Stimulated activated CD8-positive, alpha-beta memory T cell treated with anti-CD3 and anti-CD28 coated beads, Interleukin-7, amount 100 ng/mL, for 1 hour (primary cell): ENCODE measurements at places on chromosomes 7 and 10.

GRCh38 chr7:138495485-138495884 lies 35.4 kb downstream of the TRIM24 start:
- no peak for DNase-seq

DNA sequence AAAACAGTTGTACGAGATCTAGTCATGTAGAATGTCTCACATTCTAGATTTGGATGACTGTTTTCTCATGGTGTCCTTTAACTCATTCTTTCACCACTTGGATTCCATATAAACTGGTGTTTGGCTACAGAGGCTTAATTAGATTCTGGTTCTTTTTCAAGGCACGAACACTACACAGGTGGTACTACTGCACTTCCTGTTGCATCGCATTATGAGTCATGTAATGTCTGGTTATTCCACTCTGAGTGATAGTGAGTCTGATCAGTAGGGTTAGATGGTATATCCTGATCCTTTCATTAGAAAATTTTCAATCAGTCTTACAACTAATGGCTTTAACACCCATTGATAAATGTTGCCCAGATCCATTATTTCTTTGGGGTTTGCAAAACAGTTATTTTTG lies 11.2 kb upstream of the AKAP9 start:
- DNase-seq = no peak

DNA sequence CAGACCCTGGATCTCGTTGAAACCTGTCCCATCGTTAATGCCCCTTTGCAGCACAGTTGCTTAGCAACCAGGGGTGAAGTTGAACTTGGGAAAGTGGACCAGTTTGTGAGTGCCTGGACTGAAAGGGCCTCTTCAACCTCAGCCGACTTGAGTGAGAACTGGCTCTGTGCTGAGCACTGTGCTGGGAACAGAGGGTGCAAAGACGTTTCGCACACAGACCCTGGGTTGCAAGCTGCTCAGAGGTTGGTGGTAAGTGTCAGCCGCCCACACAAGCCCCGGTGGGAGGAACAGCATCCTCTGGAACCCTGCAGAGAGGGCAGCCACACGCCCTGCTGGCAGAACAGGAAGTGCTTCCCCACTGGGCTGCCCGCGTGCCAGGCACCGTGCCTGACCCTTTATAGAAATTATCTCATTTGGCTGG lies 89.2 kb downstream of the CARD11 start:
- no peak for DNase-seq

GRCh38 chr7:99188221-99188620 lies 19.7 kb downstream of the KPNA7 start:
- DNase-seq = no peak

DNA sequence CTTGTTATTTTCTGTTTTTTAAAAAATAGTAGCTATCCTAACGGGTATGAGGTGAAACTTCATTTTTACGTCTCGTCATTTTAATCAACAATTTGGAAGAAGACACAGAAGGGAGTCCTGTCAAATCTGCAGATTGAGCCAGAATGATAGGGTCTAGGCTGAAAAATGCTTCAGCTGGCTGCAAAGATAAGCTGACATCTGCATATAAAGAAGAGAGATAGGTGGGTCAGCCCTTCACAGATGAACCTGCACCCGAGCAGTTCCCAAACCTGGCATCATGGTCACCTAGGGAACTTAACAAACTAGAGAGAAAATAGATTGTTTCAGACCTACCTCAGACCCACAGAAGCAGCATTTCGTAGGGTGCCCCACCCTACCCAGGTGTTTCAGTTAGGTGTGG lies 35.2 kb upstream of the BMPR1A start:
- no peak for DNase-seq

- DNase-seq = no peak
Observed at GRCh38 chr7:35465791-35466336, 212.0 kb upstream of the TBX20 start.

DNA sequence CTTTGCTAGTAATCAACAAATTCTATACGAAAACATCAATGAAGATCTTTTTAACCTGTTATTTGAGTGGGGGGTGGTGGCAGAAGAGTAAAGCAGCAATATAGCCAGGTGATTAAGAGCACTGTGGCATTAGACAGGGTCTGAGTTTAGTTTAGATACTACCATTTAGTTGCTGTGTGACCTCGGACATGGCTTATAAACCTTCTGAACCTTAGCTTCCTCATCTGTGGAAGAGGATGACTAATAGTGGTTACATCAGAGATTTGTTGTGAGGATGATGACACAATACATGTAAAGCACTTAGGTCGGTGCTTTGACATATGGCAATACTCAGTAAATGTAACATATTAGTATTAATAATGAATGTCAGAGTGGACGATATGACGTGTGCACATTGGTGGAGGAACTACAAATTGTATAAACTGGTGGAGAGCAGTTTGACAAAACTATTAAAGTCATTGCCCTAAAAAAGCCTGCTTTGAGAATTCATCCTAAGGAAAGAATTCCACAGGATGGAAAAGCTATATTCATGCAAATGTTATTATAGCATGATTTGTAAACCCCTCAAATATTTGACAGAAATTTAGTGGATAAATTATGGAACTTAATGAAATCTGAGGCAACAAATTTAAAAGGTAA lies 24.3 kb downstream of the SPAG6 start:
- DNase-seq = no peak

DNA sequence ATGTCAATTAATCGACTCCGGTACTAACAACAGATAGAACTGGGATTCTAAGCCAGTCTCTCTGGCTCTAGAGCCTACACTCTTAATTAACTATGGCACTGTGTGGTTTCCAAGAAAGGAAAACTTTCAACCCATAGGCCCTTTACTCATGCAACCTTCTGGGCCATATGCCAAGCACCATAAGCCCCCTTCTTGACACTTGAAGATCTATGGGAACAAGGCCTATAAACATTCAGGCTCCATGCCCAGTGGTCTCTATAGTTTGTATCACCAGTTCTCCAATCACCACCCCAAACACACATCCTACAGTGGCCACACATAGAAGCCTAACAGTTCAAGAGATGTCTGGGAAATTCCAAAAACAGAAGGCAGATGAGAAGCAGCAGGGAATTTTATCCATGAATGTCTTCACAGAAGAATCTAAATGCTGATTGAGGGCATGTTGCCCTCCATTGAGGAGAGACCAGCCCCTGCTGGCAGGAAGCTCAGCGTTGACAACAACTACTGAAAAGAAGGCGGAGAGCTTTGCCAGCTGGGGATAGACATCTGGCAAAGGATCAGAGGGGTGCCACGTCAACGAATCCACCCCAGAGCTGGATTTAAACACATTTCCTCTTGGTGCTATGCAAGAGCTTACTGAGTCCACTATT lies 64.4 kb downstream of the GRM3 start:
- DNase-seq = no peak

GRCh38 chr7:74033372-74034311 lies 5.7 kb downstream of the ELN start:
- no peak for DNase-seq

- no peak for DNase-seq
Observed at GRCh38 chr7:75716992-75717626, 21.6 kb downstream of the HIP1 start.

GRCh38 chr7:92422926-92423325 lies 24.4 kb upstream of the GATAD1 start:
- DNase-seq = no peak

DNA sequence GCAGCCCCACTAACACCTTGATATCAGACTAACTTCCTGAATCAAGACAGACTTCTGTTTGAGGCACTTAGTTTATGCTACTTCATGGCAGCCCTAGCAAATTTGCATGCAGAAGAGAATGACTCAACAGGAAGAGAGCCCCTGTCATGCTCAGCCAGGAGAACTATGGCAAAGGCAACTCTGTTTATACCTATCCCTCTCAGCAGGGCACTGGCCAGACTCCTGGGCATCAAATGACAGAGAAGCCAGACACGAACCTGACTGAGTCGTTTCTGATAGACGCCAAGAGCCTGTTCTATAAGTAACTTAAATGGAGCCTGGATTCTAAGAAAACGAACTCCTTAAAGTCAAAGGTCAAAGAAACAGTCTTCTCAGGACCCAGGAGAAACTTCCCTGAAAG lies 50.9 kb upstream of the UNC5B start:
- DNase-seq = no peak

GRCh38 chr10:17562614-17563013 lies 54.6 kb downstream of the HACD1 start:
- DNase-seq = no peak

DNA sequence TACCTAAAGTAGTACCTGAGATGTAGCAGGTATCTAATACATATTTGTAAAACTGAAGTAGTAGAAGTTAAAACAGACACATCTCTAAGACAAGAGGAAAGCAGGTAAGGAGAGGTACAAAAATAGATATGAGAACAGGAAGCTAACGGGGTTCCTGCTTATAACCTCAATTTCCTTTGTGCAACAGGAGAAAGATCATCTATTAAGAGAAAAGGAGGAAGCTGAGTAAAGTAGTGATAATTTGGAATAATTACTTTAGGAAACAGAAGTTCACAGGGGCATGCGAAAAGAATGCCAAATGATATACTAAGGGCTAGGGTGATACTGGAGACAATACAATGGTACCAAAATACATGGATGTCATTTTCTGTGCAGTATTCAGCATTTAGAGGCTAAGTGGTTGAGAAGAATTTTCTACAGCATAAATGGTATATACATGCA lies 108.7 kb downstream of the NRBF2 start:
- DNase-seq = no peak

DNA sequence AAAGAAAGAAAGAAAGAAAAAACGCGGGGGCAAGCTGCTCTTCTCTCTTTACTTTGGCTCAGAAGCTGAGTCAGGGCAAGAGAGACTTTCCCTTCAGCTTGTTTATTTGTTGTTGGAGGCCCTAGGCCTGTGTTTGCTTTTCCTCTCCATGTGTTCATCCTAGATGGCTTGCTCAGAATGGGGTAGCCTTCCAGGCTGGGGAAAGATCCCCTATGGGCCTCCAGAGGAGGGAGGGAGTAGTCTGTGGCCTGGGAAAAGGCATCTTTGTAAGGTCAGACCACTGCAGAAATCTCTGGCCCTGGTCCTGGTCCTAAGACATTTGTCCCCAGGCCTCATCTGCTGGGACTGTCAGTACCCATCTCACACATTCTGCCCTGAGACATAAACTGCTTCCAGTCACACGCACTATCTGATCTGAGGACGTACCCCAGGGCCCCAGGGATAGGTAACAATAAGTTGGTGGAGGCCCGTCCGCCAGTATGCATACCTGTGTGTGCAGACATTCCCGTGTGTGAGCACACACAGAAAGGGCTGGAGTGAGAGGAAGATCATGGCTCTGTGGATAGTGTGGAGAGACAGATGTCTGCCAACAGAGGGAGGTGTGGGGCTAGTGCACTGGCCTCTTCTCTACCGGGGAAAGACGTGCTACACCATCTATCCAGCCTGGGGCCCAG lies 4.9 kb upstream of the SCD start:
- no peak for DNase-seq

- no peak for DNase-seq
Observed at GRCh38 chr7:93146472-93147141, 1.6 kb downstream of the SAMD9L start.
